ENCODE measurements at places on chromosomes 3 and 15.
A peak's percentile ranks its signal among the peaks of the same experiment; 100 is the strongest.

DNA sequence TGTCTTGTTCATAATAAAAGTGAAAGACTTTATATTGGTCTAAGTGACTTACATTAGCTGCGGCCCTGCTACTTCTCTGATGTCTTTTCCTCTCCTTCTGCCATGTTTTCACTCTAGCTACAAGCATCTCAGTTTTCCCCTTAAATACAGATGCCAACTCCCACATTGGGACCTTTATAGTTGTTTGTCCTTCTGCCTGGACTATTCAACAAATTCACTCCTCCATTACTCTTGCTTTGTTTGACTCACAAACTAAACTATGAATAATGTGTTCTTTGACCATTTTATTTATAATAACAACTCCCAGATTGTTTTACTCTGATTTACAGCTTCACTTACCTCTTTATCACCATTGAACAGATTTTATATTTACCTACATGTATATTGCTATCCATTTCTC is 1369.9 kb downstream of the SI start:
- no peak for DNase-seq

GRCh38 chr3:159760046-159760445 is 228.6 kb upstream of the IL12A start:
- DNase-seq: no peak

DNA sequence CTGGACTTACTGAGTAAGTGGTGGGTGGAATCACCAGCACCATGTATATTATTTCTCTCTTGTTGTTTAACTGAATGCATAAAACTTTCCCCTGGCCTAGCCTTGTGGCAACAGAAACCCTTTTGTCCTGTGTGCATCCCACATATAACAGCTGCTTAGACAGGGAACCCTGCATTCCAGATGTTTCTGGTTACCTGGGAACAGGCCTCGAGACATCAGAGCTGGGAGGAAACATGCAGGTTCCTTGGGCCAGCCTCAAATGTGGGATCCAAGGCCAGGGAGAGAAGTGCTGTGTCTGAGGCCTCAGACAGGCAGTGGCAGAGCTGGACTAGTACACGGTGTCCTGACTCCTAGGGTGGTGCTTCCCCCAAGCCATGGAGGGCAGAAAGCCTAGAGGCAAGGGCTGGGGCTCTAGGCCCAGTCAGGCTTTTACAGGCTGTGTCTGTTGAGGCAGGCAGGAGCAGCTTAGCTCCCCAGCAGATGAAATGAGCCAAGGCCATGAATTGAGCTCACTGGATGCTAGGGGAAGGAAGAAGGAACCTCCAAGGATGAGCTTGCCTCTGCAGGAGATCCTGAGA is 57.7 kb downstream of the ITGA11 start:
- no peak for DNase-seq

GRCh38 chr3:101884776-101885175 is 35.5 kb downstream of the NFKBIZ start:
- no peak for DNase-seq

DNA sequence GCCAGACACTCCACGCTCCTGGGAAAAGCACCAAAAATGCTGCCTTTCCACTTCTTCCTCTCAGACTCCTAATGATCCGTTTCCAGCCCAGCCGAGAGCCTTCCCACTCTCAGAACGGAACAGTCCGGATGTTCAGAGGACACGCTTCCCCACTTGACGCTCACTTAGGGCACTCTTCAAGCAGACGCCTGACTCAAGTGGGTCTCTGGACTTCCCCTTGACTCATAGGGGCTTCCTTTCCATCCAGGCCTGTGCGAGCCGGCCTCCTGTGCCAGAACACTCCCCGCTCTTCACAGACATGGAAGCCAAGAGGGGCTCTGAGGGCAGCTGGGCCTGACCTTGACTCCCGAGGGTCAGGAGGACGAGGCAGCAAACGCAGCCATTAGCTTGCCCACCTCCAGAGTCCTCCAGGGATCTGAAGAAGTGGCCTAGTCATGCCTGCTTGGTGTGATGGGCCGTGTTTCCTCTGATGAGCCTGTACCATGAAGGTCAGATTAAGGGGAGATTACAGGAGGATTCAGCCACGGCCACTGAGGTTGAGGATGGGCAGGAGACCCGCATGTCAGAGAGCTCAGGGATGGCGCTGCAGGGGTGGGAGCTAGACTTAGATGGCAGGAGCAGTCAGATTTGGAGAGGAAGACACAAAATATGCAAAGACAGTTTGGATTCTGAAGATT is 114.7 kb upstream of the TLE3 start:
- peak; percentile 96 for DNase-seq

DNA sequence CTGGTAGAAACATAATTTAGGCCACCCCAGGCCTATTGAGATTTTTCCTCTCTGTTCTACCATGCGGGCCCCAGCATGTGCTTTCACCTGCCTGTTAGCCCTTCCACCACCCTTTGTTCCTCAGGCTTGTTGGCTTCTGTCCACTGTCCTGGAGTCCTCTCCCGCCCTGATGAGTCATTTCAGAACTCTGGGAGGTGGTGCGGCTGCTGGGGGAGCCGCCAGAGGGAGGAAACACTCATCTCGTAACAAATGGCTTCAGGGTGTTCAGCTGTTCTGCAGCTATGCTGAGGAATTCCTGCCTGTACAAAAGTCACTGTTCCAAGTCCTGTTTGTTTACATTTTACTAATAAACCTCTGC is 36.3 kb downstream of the LRTM1 start:
- peak; percentile 92 for DNase-seq

DNA sequence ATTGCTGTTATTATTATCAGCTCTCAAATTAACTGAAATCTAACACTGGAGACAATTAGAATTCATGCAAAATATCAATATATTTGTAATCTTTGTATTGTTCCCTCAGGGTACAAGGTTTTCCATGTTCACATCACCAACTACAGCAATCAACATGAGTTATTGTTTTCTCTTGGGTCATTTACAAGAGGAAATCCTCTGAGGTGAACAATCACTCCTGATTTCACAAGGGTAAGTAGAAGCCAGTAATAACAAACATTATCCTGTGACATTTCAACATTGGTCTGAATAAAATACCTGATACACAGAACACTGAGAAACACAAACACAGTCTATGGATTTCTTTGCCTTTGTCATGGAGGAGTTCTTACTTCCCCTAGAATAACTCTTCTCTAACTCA is 174.0 kb downstream of the SUCNR1 start:
- no peak for DNase-seq

GRCh38 chr3:149657321-149657925 is 402 bp downstream of the WWTR1 start:
- peak; percentile 84 for DNase-seq

DNA sequence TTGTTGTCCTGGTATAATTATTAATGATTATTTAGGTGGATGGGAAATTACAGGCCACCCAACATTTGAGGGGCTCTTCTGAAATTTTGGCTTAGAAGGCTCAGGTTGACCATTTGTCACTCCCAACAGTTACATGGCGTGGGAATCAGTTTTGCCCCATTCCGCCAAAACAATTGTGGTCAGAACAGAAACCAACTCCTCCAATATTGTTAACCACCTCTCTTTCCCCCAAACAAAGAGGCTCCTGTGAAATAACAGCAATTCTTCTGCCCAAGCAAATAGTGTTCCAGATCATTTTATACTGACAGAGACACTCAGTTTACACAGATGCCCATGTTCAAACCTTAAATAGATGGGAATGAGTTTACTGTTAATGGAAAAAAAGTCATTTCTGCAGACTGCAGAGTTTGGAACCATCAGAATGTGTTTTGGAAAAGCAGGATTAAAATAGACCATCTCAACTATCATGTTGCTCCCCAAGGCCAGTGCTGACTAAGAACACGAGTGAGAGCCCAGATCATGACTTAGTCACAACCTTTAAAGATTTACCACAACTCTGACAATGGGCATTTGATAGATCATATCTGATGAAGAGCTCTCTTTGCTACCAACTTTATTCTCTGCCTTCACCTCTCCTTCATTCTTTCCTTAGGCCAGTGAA is 102.1 kb downstream of the DUT start:
- DNase-seq: no peak

- DNase-seq: peak; percentile 22
Observed at GRCh38 chr3:56989169-56989976, 71.1 kb upstream of the SPATA12 start.

- no peak for DNase-seq
Observed at GRCh38 chr3:50549226-50549625, 18.3 kb downstream of the C3orf18 start.

DNA sequence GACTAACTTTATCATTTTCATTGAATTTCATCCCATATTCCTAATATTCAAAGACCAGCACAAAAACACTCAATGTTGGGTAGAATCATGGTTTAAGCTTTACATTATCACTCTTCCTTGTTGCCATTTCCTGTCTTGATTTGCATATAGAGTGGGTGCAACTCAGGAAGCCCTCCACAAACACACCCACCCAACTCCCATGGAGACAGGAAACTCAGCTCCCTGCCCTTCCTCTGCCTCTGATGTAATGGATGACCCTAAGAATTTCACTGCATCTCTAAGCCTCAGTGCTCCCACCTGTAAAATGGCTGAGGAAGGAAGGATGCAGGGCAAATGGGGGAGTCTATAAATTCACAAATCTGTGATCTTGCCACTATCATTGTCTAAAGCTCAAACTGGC is 98.1 kb upstream of the BFSP2 start:
- DNase-seq: no peak

DNA sequence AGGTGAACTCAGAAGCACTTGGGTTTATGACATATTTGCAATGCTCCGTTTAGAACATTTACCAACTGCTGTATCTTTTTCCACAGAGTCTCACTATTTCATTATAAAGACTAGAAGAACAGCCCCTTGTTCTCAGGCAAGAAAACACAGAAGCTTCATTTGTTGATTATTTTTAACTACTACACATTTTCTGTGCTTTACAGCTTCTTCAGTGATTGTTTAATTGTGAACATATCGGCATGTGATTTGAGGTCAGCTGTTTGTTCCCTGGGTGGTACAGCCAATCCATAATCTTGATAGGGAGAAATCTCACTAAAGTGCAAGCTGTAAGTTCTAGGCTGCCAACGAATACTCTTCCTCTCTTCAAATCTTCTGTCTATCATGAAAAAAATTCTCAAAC is 31.0 kb upstream of the DLG1 start:
- no peak for DNase-seq

DNA sequence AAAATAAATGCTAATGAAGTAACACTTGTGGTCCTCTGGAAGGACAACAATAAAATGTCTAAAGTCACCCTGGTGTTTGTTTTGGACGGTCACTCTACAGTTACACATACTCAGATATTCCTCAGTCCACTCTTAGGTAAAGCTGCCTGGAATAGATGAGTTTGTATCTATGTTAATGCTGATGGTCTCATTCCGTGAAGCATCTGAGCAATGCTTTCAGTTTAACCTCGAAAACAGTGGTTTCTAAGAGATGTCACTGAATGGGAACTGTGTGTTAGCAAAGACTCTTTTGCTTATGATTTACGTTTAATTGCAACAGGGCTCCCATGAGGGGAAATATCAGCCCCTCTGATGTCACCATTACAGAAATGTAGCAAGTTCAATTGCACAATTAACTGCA is 49.1 kb downstream of the FBN1 start:
- DNase-seq: no peak

- DNase-seq: no peak
Observed at GRCh38 chr3:130834476-130834875, 59.4 kb upstream of the ATP2C1 start.

DNA sequence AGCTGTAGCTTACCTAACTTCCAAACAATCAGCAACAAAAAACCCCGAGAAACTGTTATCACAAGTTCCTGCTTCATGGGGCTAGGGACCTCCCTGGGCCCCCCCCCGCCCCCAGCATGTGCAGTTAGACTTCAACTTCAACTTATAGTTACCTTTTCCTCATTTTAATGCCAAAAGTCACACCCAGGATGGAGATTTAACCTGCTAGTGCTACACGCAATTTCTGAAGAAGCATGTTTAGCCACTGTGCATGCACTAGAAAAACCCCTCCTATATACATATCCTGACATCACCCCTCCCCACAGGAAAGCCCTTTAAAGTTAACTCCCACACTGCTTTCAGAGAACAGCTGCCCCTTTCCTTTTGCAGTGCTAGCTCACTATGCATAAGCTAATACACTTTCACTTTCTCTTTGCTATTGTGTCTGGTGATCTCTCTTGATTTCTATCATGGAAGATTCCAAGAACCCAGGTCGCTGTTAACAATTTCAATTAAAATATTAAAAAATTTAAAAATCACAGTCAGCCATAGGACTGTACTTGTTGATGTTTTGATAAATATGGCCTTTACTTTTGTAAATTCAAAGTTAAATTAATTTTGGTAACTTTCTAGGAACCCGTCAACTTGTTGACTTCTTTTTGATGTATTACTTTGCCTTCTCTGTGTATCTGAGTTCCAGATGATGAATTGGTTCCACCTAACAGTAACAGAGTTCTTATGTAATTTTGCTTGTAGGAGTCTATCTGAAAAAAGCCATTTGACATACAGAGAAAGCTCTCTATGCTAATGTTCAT is 75.2 kb upstream of the ACAD9 start:
- DNase-seq: no peak

DNA sequence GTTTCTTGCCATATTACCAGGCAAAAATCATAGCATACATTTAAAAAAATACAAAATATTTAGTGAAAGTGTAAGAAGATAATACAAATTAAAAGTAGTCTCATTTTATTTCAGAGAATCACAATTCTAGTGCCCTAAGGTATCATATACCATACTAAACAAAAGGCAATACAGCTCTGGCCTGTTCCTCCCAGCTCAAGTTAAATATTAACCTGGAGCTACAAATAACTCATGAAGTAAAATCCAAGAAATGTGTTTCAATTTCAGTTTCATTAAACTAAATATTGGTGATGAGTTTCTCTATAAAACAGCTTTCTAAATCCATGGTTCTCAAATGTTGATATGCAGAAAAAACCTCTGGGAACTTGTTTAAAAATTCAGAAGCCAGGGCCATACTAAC is 67.7 kb downstream of the INO80 start:
- no peak for DNase-seq

- no peak for DNase-seq
Observed at GRCh38 chr15:100193277-100193860, 148.4 kb downstream of the ADAMTS17 start.

GRCh38 chr15:51097553-51098330 is 3.0 kb upstream of the TNFAIP8L3 start:
- no peak for DNase-seq

GRCh38 chr3:46124216-46125177 is 83.6 kb downstream of the CCR1 start:
- DNase-seq: no peak

DNA sequence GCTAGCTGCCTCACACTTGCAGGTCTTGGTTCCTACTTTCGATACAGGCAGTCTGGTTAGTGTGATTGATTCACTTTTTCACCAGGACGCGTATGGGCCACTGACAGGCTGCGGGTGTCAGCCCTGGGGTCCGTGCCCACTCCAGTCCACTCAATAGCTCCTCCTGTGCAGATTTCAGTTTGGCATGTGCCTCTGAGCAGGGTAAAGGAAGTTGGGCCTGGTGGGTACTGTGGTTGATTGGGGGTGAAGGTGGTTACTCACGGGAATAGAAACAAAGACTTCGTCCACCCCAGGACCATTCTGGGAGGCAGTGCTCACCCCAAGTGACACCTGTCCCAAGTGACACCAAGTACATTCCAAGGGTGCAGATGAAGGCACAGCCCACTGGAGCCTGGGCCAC is 62.3 kb downstream of the EPHB1 start:
- no peak for DNase-seq

Measured in thyroid gland (tissue), 4 donors.